ENCODE measurements at places on chromosomes 1 and 21. TPM values are rescaled to one million over a fixed set of nuclear protein-coding genes. Genes with fewer than 3 reads are reported as not detected.

GRCh38 chr1:30414851-30415165 is 308.6 kb downstream of the MATN1 start:
- no peak for DNase-seq

- DNase-seq, result peak; percentile 64
Measured at GRCh38 chr1:25030674-25031589, 100.9 kb upstream of the RUNX3 start.

DNA sequence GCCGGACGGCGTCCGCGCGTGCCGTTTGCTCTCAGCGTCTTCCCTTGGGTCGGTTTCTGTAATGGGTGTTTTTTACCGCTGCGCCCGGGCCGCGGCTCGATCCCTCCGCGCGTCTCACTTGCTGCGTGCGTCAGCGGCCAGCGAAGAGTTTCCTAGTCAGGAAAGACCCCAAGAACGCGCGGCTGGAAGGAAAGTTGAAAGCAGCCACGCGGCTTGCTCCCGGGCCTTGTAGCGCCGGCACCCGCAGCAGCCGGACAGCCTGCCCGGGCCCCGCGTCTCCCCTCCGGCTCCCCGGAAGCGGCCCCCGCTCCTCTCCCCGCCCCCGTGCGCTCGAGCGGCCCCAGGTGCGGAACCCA is 159.8 kb downstream of the RUNX1 start:
- DNase-seq, result peak; percentile 75

DNA sequence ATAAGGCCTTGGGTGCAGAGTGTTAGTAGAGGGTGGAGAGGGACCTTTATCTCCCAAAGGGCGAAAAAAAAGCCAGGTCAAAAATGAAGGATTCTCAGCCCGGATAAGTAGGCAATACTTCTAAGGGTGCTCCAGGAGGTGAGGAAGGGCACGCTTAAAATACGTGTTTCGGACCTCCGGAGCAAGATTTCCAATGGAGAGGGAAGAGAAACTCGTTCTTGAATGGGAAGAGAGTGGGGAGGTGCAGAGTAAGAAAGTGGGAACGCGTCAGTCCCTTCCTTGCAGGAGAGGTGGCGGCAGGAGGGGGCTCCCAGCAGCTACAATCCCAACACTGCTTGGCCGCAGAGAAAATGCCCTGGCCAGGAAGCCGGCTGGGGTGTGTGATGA is 581 bp downstream of the EFCAB14 start:
- DNase-seq, result peak; percentile 9

The OR2T33 gene
- not detected for total RNA-seq

The TBX19 gene
- total RNA-seq, result 0.29 TPM

The MYOC gene
- not detected for total RNA-seq

The PDXK gene
- total RNA-seq, result 41.3 TPM
